Osteocyte (in vitro differentiated cells): ENCODE measurements at places on chromosomes 5 and 9. TPM values are rescaled to one million over a fixed set of nuclear protein-coding genes. Genes with fewer than 3 reads are reported as not detected.

The ATP6V0E1 gene
- 261 and 282 TPM in 2 replicates for total RNA-seq

The SCGB3A2 gene
- total RNA-seq, result not detected in 2 replicates

The HSD17B3 gene
- not detected in 2 replicates for total RNA-seq

The PPIP5K2 gene
- 60.7 and 64.4 TPM in 2 replicates for total RNA-seq

The C5orf34 gene
- 1.5 and 1.7 TPM in 2 replicates for total RNA-seq

The CBY3 gene
- total RNA-seq, result not detected in 2 replicates
